Activated T-helper 17 cell treated with anti-CD3 and anti-CD28 coated beads, Interleukin-2, amount 50 U/mL, for 72 hours (primary cell): ENCODE measurements at places on chromosomes 1 and 21. TPM values are rescaled to one million over a fixed set of nuclear protein-coding genes. Genes with fewer than 3 reads are reported as not detected.

DNA sequence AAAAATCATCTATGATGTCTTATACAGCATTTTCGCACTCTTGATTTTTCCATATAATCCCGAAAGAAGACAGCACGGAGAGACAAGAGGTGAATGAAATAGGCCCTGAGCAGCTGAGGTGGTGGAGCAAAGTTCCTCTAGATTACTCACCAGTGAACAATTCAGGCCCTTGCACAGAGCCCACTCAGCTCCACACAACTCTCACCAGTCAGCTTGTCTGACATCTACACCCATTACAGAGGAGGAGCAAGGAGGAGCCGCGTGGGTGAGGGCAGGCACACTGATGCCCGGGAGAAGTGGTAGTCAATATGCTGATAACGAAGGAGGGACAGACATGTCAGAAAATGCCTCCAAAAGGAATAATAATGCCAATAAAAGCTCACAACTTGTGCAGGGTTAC lies 59.9 kb downstream of the DNM3 start:
- H3K36me3 ChIP-seq: no peaks in the 10 kb centered on the region
- peaks cover 9% of the 10 kb centered on the region for H3K27me3 ChIP-seq
- no peak for ATAC-seq
- H3K4me3 ChIP-seq: no peak overlapping the region

DNA sequence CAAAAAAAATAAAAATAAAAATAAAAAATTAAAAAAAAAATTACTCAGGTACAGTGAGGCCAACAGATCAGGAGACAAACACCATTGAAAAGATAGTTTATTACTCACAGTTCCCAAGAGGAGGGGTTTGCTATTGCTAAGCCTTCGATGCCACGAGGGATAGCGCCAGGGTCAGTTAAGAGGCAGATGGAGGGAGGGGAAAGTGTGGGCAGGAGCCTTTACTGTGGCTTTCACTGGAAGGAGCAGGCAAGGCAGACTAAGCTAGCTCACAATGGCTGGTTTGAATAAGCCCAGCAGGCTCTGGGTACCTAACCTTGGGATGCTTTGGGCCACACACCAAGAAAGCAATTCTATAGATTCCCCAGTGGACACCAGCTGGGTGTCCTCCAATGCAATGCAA lies 12.7 kb upstream of the RNF187 start:
- no peaks in the 10 kb centered on the region for H3K27me3 ChIP-seq
- H3K27ac ChIP-seq: no peak overlapping the region
- peaks cover 17% of the 10 kb centered on the region for H3K4me1 ChIP-seq
- no peak overlapping the region for H3K4me3 ChIP-seq
- no peak for ATAC-seq

GRCh38 chr1:14435368-14436023 lies 163.0 kb upstream of the KAZN start:
- H3K4me1 ChIP-seq: no peaks in the 10 kb centered on the region
- H3K27me3 ChIP-seq: peaks cover 8% of the 10 kb centered on the region
- ATAC-seq: no peak
- H3K27ac ChIP-seq: no peak overlapping the region

GRCh38 chr1:41518471-41518870 lies 34.0 kb upstream of the EDN2 start:
- H3K4me1 ChIP-seq: no peaks in the 10 kb centered on the region
- H3K27ac ChIP-seq: no peak overlapping the region
- H3K4me3 ChIP-seq: no peak overlapping the region
- no peaks in the 10 kb centered on the region for H3K27me3 ChIP-seq

MYOG gene
- not detected for total RNA-seq
